Effector memory CD4-positive, alpha-beta T cell (primary cell): ENCODE measurements at places on chromosomes 12 and 14.

DNA sequence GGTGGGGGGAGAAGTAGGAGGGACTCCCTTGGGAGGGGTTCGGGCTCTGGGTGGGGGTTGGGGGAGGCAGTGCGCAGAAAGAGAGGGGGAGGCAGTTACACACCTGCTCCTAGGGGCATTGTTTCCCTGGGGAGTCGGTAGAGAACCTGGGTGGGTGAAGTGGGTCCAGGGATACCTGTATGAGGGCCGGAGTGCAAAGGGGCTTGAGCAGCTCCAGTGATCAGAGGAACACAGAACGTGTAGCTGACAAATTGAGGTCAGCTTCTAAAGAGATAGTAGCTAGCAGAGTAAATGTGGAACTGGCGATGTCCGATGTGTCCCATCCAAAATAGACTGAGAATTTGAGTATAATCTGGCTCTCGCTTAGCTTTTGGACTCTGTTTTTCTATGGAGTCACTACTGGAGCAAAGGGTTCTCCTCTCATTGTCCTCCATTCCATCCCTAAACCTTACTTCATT is 502 bp downstream of the SMARCD1 start:
- no peak for DNase-seq

- no peak for DNase-seq
Measured at GRCh38 chr12:46538976-46539375, 166.4 kb upstream of the SLC38A2 start.

DNA sequence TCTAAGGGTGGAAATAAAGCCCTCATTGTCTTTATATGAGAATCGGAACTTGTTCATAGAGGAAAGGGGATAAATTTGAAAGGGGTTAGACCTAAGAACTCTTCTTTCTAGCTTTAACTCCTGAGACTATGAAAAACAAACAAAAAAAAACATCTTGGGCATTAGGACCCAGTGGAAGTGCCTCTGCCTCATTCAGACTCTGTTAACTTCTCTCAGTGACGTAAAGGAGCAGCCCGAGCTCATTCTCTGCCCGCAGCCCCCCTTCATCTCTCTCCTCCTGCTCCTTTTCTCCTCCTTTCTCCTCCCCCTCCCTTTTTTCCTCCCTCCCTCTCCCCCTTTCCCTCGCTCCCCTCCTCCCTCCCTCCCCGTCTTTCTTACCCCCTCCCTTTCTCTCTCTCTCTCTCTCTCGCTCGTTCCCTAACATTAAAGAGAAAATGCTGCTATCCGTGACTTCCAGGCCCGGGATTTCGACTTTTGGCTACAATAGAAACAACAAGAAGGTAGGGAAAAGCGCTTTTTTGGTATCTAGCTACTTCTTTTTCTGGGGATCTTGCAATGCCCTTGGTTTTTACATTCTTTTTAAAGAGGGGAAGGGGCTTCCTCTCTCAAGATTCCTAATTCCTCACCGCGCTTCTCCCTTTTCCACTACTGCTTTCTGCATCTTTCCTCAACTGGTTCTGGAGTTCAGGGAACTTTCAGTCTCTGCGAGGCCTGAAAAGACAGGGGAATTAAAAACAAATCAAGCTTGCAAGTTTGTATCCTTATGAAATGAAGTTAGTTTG is at the start of gene RBMS2:
RBMS2 (plus strand) TSS at position 231 of the 782 bp plus-strand sequence; CDS start at position 435, 204 bp downstream.
- peak; percentile 23 for DNase-seq

DNA sequence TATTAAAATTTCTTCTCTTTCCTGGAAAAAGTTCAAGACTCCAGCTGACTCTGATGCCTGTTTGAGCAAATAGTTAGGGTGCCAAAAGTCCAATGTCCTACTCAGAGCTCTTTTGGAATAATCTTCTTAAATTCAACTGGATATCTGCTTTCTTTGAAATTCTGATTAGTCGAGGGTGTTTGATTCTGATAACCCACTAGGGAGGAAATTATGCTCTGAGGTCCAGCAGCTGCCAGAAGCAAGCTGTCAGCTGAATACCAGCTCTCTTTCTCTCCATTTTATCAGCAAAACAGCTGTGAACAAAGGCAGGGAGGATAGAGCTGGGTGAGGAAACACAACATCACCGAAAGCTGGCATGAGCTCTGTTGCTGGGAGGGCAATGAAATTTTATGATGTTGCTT is 141.5 kb downstream of the CAND1 start:
- no peak for DNase-seq

GRCh38 chr14:104110491-104111209 is 25.1 kb downstream of the ASPG start:
- no peak for DNase-seq

DNA sequence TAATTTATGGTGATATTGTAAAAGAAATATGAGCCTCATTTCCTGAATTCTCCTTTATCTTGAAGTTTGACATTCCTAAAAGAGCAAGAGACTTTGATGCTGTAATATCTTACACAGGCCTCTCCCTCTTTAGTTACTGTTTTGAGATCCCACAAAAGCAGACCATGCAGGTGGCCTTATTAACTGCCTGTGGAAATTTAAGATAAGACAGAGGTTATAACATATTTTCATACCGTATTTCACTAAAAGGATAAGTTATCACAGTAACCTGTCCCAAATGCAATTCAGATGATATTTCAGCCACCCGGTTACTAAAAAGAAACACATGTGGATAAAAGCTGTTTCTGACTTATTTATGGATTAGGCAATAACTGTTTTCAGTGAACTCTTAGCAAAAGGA is 150.1 kb downstream of the NAV3 start:
- DNase-seq = no peak

- DNase-seq = no peak
Measured at GRCh38 chr12:3461391-3461790, 29.6 kb upstream of the PRMT8 start.

- no peak for DNase-seq
Measured at GRCh38 chr12:70196811-70197281, 46.4 kb upstream of the CNOT2 start.

DNA sequence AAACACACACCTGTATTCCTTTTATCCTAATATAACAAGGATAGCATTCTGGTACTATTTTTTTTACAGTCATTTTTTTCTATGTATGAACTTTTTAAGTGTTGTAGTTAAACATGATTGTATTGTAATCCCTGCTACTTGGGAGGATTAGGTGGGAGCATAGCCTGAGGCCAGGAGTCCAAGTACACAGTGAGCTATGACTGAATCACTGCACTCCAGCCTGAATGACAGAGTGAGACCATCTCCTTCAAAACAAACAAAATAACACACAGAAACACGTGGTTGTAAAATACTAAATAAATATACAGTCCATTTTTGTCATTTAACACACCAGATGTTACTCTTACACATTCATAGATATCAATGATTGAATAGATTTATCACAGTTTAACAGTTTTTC is 56.9 kb downstream of the MAP4K5 start:
- no peak for DNase-seq

GRCh38 chr14:98069712-98070171 is 1202.3 kb downstream of the BCL11B start:
- DNase-seq = no peak

DNA sequence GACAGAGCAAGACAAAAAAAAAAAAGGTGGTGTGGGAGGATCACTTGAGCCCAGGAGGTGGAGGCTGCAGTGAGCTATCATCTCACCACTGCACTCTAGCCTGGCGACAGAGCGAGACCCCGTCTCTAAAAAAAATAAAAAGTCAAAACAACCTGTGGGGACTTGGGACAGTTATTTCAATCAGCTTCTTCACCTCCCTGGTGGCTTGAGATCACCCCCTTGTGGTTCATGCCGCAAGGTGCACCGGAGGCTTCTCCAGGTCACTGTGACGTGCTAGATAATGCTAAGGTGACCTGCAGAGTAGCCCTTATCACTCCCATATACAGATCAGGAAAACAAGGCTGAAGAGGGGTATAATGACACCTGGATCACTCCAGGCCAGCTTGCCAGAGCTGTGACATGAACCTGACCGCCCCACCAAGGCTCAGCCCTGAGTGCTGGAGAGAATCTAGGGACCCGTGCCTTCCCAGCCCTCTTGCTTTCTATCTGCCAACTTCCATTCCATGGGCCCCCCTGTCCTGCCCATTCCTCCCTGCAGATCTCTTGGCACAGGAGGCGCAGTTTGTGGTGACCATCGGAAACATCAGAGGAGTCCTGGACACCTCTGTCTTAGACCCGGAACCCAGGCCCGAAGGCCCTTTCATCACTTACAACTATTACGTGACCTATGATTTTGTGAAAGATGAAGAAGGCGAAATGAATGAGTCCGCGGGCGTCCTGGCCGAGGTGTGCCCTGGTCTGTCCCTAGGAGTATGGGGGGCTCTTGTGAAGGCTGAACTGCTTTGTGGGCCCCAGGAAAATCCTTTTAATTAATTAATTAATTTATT is 8.1 kb downstream of the LRRC43 start:
- peak; percentile 34 for DNase-seq

DNA sequence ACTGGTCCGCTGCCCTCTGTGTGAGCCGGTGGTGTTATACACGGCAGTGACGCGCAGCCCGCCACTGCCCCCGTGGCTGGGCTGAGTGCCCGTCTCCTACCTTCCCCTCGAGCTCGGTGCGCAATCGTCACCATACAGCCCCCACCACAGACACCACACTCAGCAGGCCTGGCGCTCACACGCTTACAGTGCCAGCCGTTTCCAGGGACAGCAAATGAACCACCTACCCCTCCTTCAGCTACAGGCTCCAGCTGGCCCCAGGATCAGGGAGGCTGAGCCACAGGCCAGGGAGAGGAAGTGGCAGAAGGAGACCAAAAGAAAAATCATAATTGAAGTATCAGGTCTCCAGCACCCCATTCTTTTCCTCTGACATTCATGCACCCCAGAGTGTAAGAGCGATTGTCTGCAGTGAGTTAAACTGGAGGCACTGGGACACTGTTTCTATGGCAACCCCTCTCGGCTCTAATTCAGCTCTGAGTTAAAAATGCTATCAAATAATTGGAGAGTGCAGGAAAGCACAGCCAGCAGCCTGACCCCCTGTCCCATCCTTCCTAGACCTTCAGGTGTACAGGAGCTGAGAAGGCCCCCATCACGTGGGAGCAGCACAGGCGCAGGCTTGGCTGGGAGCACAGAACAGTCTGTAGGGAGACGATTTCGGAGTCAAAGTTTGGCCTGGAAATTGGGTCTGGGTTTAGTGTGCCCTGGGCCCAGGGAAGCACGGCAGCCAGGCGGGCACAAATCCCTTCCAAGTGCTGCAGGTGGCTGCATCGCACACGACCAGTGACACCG is 18.0 kb downstream of the LRTM2 start:
- no peak for DNase-seq

DNA sequence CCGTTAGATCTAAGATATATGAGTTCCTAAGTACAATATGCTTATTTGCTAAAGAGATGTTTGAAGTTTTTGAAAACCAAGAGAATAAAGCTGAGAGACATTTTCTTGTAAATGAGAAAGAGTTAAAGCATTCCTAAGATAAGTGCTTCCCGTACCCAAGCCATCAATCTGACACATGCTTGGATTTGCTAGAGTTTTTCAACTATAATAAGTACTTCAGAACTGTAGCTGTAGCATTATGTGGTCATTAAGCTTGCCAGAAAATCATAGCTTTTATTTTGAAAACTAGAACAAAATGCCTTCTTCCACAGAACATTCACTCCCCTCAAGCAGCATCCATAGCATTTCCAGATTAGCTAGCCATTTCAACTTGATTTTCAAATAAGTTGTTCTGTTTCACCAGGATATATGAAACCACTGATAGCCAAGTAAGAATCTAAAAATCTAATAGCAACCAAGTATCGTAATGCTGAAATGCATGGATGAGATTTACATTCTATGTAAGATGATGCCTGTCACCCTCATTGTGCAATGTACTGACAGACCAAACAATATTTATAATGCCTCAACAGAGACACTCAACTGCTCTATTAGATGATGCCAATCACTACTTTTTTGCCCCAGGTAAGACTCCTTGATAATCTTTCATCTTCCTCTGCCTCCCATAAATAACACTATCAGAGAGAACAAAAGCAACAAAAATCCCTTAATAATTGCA is 8.0 kb downstream of the SNW1 start:
- DNase-seq = no peak

GRCh38 chr14:71168564-71169427 is 261.5 kb downstream of the PCNX1 start:
- DNase-seq = no peak

GRCh38 chr14:89004166-89004565 is 179.7 kb downstream of the TTC8 start:
- no peak for DNase-seq

DNA sequence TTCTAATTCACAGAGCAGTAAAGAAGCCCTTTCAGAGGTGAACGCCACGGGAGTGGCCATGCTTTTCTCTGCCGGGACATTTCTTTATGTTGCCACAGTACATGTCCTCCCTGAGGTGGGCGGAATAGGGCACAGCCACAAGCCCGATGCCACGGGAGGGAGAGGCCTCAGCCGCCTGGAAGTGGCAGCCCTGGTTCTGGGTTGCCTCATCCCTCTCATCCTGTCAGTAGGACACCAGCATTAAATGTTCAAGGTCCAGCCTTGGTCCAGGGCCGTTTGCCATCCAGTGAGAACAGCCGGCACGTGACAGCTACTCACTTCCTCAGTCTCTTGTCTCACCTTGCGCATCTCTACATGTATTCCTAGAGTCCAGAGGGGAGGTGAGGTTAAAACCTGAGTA is 26.2 kb upstream of the PLEKHD1 start:
- no peak for DNase-seq

DNA sequence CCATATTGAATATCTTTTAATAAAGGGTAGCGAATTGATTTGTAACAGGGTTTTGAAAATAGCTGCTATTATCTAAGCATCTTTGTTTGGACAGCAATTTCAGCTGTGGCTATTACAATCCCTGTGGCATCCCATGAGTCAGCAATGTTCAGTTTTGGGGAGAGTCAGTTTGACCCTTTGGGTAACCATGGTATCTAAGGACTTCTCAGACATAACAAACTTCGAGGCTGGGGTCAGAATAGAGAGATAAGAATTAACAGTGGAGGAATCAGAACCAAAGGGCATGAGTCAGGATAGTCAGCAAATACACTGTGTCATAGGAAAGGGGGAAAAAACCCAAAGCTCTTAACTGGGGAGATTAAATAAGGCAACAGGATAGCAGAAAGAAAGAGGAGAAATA is 11.7 kb upstream of the PTHLH start:
- DNase-seq = no peak

GRCh38 chr12:25502118-25502517 is 51.0 kb downstream of the LMNTD1 start:
- no peak for DNase-seq

- DNase-seq = no peak
Measured at GRCh38 chr12:14777271-14777670, 26.0 kb downstream of the WBP11 start.

- DNase-seq = no peak
Measured at GRCh38 chr12:108234158-108234557, 105.0 kb downstream of the CMKLR1 start.

GRCh38 chr14:25929881-25930615 is 667.8 kb downstream of the NOVA1 start:
- DNase-seq = no peak

DNA sequence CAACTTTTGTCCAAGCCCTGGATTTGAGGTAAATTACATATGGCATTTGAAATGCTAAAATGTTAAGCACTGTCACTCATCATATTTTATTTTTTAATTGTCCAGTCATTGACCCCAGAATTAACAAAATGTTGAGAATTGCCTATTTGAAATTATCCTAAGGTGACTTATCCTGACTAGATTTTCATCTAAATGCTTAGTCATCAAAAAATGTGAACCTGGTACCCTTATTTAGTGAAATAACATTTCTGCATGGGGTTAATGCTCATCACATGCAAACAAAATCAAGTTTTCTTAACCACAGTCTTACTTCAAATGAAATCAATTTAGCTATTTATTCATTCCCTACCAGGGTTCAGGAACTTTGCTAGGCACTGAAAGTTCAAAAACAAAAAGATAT is 232.0 kb upstream of the DCN start:
- no peak for DNase-seq
